ENCODE measurements at places on chromosomes 2 and 18.

DNA sequence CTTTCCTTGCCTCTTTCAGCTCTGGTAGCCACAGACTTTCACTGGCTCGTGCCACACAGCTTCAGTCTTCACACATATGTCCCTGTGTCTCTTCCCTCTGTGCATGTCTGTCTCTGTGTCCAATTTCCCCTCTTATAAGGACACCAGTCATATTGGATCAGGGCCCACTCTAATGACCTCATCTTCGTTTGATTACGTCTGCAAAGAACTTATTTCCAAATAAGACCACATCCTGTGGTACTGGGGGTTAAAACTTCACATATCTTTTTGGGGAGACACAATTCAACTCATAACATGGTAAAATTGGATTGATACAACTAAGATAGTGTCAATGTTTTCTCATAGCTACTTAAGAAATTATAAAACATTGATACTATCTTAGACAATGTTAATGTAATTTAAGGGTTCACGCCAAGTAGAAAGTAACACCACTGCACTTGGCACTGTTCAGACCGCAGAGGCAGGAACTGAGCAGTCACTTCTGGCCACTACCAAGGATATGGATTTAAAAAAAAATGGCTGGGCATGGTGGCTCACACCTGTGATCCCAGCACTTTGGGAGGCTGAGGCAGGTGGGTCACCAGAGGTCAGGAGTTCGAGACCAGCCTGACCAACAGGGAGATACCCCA lies 119.6 kb upstream of the EPAS1 start:
- no peak for DNase-seq

DNA sequence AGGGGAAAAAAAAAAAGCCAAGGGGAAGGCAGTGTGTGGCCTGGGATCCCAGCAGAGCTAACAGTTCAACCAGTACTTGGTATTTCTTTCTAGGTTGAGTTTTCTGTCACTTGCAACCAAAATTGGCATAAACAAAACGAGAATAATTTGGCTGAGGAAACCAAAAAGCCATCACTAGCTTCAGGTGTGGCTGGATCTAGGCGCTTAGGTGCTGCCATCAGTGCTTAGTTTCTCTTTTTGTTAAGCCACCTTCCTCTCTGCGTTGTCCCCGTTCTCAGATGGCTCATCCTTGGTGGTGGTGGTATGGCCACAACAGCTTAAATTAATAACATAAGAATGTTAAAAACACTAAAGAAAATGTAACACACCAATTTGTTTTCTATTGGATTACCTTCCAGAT lies 2.4 kb downstream of the EFHD1 start:
- DNase-seq = no peak

- DNase-seq = no peak
Measured at GRCh38 chr2:187338679-187339121, 109.4 kb downstream of the CALCRL start.

DNA sequence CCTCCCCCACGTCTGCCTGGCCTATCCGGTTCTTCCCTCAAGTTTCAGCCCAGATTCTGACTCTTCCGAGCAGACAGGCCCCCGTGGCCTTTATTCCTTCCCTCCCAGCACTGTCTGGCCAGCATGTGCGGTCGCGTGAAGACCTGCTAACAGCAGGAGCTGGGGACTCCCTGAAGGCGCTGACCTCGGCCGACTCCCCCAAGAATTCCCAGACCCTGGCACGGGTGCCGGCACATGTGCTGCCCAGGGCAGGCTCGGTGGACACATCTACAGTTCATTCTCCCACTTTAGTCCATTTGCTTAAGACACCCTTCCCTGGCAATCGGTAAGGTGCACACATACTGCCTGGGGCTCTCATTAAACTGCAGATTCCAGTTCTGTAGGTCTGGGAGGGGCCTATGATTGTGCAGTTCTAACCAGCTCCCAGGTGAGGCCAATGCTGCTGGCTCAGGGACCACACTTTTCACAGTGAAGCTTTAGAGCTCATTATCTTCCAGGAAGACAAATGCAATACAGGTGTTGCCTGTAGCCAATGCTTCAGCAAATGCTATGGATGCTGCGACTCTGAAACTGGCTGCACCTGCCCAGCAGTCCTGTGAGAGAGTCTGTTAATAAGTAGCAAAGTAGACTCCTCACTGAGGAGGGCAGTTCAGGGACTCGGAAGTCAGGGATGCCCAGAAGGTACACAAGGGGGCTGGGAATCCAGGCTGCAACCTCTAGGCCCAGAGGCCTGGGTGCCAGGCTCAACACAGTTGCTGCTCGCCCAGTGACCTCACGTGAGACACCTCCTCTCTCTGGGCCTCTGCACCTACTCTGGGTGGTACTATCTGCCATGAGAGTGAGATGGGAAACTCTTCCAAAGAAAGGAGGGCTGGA lies 45.4 kb upstream of the TAF1B start:
- peak; percentile 12 for DNase-seq

DNA sequence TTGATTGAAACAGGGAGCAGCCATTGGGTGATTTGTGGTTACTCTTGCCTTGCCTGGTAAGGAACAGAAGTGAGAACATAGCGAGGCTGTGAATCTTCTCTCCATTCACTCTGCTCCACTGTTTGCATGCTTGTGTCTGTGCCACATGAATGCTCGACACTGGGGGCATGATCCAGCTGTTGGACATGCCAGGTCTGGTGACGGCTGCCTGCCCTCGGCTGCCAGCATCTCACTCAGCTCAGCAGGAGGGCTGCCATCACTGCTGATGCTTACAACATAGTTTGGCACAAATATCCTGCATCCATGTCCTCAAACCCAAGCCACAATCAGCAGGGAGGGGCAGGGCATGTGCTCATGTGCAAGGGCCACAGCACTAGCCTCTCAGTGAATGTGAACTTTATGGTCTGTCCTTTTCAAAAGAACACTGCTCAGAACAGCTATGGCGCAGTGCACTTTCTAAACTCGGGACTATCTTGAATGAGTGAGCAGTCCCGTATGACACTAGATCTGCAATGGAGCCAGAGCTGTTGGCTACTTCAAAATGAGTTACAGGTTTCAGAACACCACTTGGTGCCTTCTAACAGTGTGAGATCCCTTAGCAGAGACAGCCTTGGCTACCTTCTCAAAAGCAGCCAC lies 126.3 kb downstream of the NRP2 start:
- no peak for DNase-seq

- DNase-seq = no peak
Measured at GRCh38 chr2:174835797-174836255, 71.6 kb upstream of the CHRNA1 start.

- DNase-seq = no peak
Measured at GRCh38 chr2:46535360-46535759, 56.0 kb downstream of the TMEM247 start.

GRCh38 chr2:2714408-2714807 lies 383.3 kb upstream of the MYT1L start:
- no peak for DNase-seq

- DNase-seq = no peak
Measured at GRCh38 chr2:104140361-104140760, 713.6 kb upstream of the POU3F3 start.

- DNase-seq = peak; percentile 65
Measured at GRCh38 chr18:1585881-1586488, 681.3 kb downstream of the ADCYAP1 start.

DNA sequence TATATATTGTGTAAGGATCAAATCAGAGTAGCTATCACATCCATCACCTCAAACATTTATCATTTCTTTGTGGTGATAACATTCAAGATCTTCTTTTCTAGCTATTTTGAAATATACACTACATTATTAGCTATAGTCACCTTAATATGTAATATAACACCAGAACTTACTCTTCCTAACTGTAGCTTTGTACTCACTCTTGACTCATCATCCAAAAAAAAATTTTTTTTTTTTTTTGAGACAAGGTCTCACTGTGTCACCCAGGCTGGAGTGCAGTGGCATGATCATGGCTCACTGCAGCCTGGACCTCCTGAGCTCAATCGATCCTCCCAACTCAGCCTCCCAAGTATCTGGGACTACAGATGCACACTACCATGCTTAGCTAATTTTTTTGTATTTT lies 153.3 kb downstream of the EML6 start:
- DNase-seq = no peak

- no peak for DNase-seq
Measured at GRCh38 chr2:70083344-70084156, 3.7 kb upstream of the PCBP1 start.

- DNase-seq = no peak
Measured at GRCh38 chr18:31156821-31157763, 5.6 kb downstream of the DSC1 start.

DNA sequence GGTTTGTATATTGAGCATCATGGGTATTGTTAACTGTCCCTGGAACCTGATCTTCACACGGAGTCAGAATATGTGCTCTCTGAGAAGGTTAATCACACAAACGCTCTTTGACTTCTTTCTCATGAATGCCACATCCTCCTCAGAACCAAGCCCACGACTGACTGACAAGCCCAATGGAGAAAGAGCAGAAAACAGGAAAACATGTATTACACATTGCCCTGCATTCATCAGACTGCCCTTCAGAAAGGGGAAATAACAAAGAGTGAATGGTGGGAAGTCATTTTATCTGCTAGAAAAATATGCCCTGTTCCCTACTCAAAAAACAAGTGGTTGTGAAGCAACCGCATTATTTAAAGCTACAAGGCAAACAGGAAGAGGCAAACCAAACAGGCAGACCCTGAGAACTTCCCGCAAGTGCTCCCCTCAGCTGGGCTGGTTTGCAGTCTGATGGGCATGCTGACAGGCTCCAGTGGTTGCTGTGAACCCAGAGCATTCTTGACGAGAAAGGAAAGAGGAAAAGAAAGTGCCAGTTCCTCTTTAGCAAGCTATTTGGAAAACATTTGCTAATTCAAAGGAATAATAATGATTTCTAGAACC lies 172.9 kb upstream of the SETBP1 start:
- no peak for DNase-seq

- peak; percentile 23 for DNase-seq
Measured at GRCh38 chr2:135162377-135162776, 110.3 kb downstream of the RAB3GAP1 start.

DNA sequence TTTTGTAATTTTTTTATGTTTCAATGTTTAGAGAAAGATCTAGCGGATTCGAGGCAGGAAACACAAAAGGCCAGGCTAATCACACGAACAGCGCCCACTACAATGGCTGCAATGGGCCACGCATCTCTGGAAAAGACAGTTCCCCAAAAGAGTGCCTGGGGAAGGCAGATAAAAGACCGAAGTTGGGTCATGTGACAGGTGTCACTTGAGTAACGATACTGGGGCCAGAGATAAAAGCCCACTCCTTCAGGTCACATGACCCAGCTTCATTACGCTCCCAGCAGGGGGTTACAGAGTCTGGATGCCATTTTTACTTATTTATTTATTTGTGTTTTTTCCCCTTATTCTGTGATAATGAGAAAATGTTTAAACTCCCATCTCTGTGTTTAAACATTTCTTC lies 95.4 kb downstream of the CDK15 start:
- peak; percentile 3 for DNase-seq

- no peak for DNase-seq
Measured at GRCh38 chr2:12177455-12178288, 431.2 kb downstream of the LPIN1 start.

GRCh38 chr18:13530879-13531387 lies 195.4 kb downstream of the FAM210A start:
- DNase-seq = peak; percentile 17

GRCh38 chr2:16165518-16166326 lies 225.4 kb downstream of the MYCN start:
- no peak for DNase-seq

GRCh38 chr2:153132418-153132817 lies 346.1 kb downstream of the RPRM start:
- no peak for DNase-seq

DNA sequence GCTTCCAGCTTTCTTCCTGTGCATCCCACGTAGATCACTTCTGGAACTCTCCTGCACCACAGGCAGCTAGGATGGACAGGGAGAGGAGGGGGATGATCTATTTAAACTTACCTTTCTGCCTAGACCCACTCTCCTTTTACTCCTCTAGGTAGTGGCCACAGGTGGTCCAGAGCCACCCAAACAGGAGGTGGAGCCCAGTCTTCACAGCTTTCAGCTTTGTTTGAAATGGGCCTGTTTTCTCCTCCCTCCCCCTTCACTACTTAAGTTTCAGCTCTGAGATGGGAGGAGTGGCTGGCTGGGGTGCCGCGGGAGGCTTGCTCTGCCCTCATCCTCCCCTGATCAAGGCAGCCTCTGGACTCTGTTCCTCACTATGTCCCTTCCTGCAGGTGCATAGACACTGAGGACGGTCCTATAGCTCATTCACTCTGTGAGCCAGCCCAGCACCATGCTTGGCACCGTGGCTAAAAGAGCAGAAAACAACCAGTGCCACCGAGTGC lies 12.6 kb upstream of the CELF4 start:
- no peak for DNase-seq

DNA sequence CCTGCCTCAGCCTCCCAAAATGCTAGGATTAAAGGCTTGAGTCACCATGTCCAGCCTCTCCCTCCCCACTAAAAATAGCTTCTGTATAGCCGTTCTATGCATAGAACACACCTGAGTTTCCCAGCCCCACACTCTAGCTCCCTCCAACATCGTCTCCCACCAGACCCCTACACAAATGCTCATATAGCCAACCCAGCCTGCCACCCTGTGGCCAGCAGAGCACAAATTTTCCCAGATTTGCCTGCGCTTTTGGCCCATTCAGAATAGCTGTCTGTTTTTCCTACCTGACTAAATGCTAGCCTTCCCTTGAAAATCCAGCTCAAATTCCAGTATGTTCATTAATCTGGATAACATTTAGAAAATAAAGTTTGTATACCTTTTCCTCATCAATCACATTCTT lies 22.8 kb downstream of the TRABD2A start:
- no peak for DNase-seq

- DNase-seq = no peak
Measured at GRCh38 chr2:197240421-197241041, 70.0 kb downstream of the ANKRD44 start.

- no peak for DNase-seq
Measured at GRCh38 chr2:236525411-236525997, 44.1 kb upstream of the ACKR3 start.

DNA sequence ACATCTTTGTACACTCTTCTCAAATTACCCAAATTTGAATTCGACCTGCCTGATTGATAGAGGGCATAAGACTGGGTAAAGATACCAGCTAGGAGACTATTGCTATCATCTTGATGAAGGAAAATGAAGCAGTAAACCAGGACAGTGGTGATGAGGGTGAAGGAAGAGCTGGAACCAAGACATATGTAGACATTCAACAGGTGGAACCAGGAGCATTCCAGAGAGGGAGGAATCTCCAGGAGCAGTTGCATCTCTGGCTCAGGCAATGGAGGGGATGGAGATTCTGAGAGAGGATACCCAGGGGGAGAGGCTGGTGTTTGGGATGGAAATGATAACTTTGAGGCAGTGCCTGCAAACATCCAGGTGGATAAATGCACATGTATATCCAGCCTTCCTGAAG lies 41.6 kb downstream of the SDC1 start:
- no peak for DNase-seq

- DNase-seq = no peak
Measured at GRCh38 chr2:120443946-120444345, 98.0 kb downstream of the INHBB start.

GRCh38 chr2:7937082-7937481 lies 744.8 kb upstream of the ID2 start:
- DNase-seq = no peak

- no peak for DNase-seq
Measured at GRCh38 chr2:168742258-168742932, 60.0 kb upstream of the NOSTRIN start.
